ENCODE measurements at places on chromosomes 12 and 14.

- DNase-seq: no peak
Measured at GRCh38 chr12:106276032-106276740, 26.3 kb upstream of the TCP11L2 start.

GRCh38 chr14:31137214-31137889 lies 70.2 kb downstream of the HECTD1 start:
- no peak for DNase-seq

GRCh38 chr12:75923964-75924666 lies 107.5 kb downstream of the PHLDA1 start:
- DNase-seq: no peak

- DNase-seq: no peak
Measured at GRCh38 chr12:107064687-107065086, 28.7 kb downstream of the CRY1 start.
